ENCODE measurements at places on chromosomes 13 and 19.
A peak's percentile ranks its signal among the peaks of the same experiment; 100 is the strongest.

DNA sequence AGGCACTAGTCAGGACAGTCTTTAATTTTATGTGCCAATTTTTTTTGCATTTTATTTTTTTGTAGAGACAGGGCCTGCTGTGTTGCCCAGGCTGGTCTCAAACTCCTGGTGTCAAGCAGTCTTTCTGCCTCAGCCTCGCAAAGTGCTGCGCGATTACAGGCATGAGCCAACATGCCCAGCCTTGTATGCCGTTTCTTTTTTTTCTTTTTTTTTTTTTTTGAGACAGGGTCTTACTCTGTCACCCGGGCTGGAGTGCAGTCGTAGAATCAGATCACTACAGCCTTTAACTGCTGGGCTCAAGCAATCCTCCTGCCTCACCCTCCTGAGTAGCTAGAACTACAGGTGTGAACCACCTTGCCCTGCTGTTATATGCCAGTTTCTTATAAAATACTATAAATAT, 26.4 kb downstream of the BORA start:
- DNase-seq, result no peak
- H3K27me3 ChIP-seq, result no peaks in the 10 kb centered on the region
- H3K4me3 ChIP-seq, result no peak overlapping the region
- no peaks in the 10 kb centered on the region for H3K36me3 ChIP-seq

- no peak for DNase-seq
- H3K4me3 ChIP-seq, result no peak overlapping the region
- no peaks in the 10 kb centered on the region for H3K36me3 ChIP-seq
- no peak overlapping the region for H3K27ac ChIP-seq
Measured at GRCh38 chr19:51719251-51719988, 4.4 kb downstream of the HAS1 start.

DNA sequence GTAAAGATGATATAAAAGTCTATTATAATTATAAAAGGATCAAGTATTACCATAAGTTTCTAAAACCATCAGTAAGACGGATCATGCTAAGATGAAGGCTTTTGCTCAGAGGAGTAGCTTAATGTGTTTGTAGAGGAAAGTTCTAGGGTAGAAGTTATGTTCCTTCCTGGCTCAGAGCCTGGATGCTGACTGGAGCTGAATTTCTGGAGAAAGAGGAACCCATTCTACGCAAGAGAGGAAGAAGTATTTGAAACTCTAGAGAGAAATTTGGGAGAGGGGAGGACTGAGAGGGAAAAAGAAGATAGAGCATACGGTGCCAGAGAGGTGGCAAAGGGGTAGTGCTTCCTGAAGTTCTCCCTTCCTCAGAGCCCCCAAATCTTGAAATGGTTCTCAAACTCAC, 51.4 kb upstream of the SGCG start:
- no peaks in the 10 kb centered on the region for H3K36me3 ChIP-seq
- no peaks in the 10 kb centered on the region for H3K4me1 ChIP-seq
- H3K27me3 ChIP-seq, result no peaks in the 10 kb centered on the region
- no peak overlapping the region for H3K27ac ChIP-seq
- H3K4me3 ChIP-seq, result no peak overlapping the region

DNA sequence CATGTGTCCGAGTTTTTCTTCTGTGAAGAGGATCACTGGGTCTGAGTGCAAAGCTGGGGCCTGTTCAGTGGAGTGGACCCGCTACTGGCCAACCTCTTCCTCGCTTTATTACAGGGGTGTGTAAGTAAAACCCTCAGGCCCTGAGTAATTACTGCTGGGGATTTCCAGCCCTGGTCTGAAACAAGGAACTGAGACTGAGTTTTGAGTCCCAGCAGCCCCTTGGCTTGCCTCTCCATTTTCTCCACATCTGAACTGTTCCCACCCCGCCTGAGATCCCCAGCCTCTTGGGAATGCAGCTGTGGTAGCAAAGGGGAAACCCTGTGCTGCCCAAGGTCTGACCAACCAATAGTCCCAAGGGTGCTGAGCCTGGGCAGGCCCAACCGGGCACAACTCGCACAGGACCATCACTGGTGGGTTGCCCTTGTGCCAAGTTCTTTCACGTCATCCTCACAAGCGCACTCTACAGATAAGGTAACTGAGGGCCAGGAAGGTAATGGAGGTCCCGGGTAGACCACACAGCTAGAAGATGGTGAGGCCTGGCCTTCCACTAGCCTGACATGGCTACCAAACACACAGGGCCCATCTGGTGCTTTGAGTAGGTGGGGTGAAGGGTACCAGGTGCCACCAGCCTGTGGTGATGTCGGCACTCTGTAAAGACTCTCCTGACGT, 13.7 kb upstream of the SLC35E1 start:
- DNase-seq, result peak; percentile 89
- H3K4me3 ChIP-seq, result peak overlapping the region; percentile 89
- peak overlapping the region; percentile 99 for H3K27ac ChIP-seq

DNA sequence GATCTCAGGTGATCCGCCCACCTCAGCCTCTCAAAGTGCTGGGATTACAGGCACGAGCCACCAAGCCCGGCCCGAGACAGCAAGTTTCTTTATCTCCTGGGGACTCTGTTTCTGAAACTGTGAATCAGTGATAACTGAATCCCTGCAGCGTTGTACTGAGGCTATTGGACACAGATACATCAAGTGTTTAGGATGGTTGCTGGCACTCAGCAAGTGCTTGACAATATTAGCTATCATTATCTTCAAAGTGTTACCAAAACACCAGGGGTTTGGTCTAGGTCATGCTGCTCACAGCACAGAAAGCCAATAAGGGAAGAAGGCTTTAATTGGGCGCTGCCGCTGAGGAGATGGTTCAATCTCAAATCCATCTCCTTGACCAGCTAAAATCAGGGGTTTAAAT, 20.5 kb upstream of the PNMA8C start:
- no peaks in the 10 kb centered on the region for H3K4me1 ChIP-seq
- no peak for DNase-seq
- no peaks in the 10 kb centered on the region for H3K36me3 ChIP-seq
- no peak overlapping the region for H3K4me3 ChIP-seq

GRCh38 chr13:31179241-31179640, 17.5 kb upstream of the HSPH1 start:
- H3K27ac ChIP-seq, result no peak overlapping the region
- H3K36me3 ChIP-seq, result no peaks in the 10 kb centered on the region
- H3K27me3 ChIP-seq, result no peaks in the 10 kb centered on the region
- H3K4me1 ChIP-seq, result no peaks in the 10 kb centered on the region

DNA sequence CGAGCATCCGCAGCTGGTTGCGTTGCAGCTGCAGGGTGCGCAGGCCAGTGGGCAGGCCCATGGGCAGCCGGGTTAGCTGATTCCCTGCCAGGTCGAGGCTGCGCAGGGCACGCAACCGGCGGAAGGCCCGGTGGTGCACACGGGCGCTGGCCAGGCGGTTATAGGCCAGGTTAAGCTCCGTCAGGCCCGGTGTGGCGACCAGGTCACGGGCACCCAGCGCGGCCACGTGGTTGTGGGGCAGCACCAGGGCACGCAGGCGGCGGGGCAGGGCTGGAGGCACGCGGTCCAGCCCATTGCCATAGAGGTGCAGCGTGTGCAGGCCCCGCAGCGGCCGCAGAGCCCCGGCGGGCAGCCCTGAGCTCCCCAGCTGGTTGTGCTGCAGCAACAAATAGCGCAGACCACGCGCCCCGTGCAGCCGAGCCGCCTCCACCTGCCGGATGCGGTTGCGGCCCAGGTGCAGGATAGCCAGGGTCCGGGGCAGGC, 5.3 kb downstream of the PODNL1 start:
- no peak overlapping the region for H3K4me3 ChIP-seq
- H3K27me3 ChIP-seq, result peaks cover 19% of the 10 kb centered on the region
- DNase-seq, result no peak
- H3K36me3 ChIP-seq, result no peaks in the 10 kb centered on the region

DNA sequence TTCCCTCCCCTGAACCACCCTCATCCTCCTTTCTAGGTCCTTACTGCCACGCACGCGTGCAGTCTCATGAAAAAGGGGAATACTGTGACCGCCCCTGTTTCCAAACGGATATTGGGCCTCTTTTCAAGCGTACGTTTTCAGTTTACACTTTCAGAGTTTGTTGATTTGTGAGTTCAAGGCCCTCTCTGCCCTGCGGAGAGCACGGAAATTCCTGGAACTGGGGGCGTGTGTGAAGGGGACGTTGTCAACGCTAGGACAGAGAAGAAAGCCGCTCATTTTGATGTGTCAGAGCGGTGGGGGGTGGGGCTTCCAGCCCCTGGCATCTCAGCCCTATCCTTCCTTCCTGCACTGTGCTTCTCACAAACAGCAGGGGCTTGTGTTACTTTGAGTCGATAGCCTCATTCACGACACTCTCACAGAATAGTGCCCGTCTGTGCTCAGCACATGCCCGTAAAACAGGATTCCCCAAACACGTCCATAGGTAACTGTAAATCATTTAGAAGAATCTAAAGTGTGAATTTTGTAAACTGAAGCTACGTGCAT, 137.6 kb upstream of the PEG3 start:
- DNase-seq, result no peak
- H3K27me3 ChIP-seq, result no peaks in the 10 kb centered on the region
- H3K4me1 ChIP-seq, result no peaks in the 10 kb centered on the region
- H3K4me3 ChIP-seq, result no peak overlapping the region
- no peak overlapping the region for H3K27ac ChIP-seq

DNA sequence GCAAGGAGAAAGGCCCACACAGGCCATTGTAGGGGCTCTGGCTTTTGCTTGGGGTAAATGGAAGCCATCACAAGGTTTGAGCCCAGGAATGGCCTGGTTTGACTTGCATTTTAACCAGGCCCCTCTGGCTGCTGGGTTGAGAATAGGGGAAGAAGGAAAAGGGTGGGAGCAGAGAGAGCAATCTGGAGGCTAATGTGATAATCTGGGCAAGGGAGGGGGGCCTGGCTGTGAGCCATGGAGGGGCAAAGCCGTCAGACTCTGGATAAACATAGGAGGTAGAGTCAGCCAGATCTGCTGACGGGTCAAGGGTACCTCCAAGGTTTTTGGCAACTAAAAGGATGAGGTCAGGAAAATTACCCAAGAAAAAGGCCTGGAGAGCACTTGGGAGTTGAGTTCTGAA, 41.6 kb downstream of the RFX2 start:
- no peak for DNase-seq
- H3K4me1 ChIP-seq, result no peaks in the 10 kb centered on the region
- H3K36me3 ChIP-seq, result no peaks in the 10 kb centered on the region
- no peak overlapping the region for H3K27ac ChIP-seq

DNA sequence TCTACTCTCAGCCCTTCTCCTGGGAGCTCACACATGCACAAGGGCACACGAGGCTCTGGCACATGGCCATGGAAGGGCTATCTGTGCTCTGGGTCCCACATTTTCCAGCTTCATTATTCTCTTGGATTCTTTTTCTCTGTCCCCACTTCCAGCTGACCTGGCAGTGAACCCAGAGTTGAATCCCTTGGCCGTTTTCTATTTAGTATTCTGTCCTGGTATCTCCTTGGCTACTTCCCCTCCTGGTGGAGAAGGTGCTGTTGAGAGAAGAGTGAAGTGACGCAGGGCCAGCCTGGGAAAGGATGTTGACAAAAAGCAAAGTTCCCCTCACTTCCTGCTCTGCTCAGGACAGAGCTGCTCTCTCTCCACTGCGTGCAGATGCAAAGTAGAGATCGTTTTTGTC, 303.1 kb downstream of the IRS2 start:
- H3K4me1 ChIP-seq, result no peaks in the 10 kb centered on the region
- no peaks in the 10 kb centered on the region for H3K27me3 ChIP-seq
- DNase-seq, result no peak
- no peak overlapping the region for H3K27ac ChIP-seq

DNA sequence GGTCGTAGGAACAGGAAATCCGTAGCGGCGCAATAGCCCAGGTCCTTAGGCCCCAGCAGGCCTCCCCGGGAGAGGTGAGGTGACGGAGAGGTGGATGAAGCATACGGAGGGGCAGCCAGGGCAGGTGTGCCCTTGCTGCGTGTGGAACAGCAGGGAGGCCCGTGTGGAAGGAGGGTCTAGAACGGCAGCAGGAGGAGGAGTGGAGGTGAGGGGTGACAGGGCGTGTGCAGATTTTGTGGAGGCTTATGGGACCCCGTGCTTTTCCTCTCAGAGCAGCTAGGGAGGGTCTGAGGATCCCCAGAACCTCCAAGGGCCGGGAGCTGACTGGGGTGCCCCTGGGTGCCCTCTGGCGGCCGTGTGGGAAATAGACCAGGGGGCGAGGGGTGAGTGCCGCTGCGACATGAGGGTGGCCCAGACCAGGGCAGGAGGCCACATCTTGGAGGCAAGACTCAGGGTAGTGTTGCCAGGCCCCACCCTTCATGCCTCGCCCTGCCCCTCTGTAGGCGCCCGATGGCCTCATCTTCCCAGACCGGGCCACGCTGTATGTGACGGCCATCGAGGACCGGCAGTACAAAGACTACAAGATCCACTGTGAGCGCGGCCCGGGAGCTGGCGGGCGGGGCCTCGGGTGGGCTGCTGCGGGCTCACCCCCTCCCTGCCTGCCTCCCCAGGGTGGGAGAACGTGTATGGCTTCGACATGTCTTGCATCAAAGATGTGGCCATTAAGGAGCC, 5.0 kb upstream of the ADM5 start:
- H3K27ac ChIP-seq, result no peak overlapping the region
- peaks cover 6% of the 10 kb centered on the region for H3K36me3 ChIP-seq
- no peaks in the 10 kb centered on the region for H3K27me3 ChIP-seq
- no peak for DNase-seq
- peaks cover 12% of the 10 kb centered on the region for H3K4me1 ChIP-seq

- H3K36me3 ChIP-seq, result no peaks in the 10 kb centered on the region
- no peak overlapping the region for H3K4me3 ChIP-seq
- no peak overlapping the region for H3K27ac ChIP-seq
Measured at GRCh38 chr13:40969169-40969901, 49.8 kb downstream of the ELF1 start.

GRCh38 chr13:36919833-36920615, at the start of gene SMAD9:
SMAD9 (minus strand) TSS chr13:36920238; CDS start chr13:36879689, 40,549 bp downstream.
- no peaks in the 10 kb centered on the region for H3K4me1 ChIP-seq
- no peak within 1 kb of the TSS for H3K27ac ChIP-seq
- no peaks in the 10 kb centered on the region for H3K27me3 ChIP-seq
- no peaks in the 10 kb centered on the region for H3K36me3 ChIP-seq
- DNase-seq, result peak; percentile 9
- H3K4me3 ChIP-seq, result no peak within 1 kb of the TSS

DNA sequence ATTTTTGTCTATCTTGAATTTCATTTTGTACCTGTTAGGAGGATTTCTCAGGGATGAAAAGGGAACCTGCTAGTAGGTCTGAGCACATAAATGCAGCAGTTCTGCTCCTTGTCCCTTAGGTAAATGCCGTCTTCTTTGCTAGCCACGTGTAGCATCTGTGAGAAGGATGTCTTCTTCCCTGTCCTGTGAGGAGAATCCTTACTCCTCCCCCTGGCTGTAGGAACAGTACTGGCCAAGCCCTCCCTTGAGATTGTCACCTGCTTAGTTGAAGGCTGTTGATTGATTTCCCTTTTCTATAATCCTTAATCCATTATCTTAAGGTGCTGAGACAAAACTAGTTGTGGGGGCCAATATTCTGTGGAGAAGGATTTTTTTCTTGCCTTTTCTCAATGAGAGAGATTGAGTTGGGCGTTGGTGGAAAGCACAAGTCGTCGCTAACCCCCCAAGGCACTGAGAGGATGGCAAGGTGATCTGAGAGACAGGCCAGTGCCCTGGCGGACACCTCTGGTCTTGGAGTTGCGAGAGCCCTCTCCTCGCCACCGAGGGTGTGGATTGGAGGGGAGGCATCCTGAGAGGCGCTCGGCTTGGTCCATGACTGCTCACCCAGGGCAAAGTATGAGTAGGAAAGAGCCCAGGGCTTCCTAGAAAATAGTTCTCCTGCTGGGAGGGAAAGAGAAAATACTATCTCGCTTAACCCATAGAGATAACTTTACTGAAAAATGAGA, 216.7 kb downstream of the ATP8A2 start:
- H3K27me3 ChIP-seq, result no peaks in the 10 kb centered on the region
- DNase-seq, result no peak
- no peak overlapping the region for H3K27ac ChIP-seq
- no peaks in the 10 kb centered on the region for H3K36me3 ChIP-seq
- H3K4me1 ChIP-seq, result no peaks in the 10 kb centered on the region

- no peak overlapping the region for H3K27ac ChIP-seq
- no peak for DNase-seq
- no peaks in the 10 kb centered on the region for H3K36me3 ChIP-seq
- H3K4me3 ChIP-seq, result no peak overlapping the region
- H3K4me1 ChIP-seq, result no peaks in the 10 kb centered on the region
Measured at GRCh38 chr13:100039740-100040139, 49.2 kb upstream of the PCCA start.
